ENCODE measurements at places on chromosomes 11 and 22.

DNA sequence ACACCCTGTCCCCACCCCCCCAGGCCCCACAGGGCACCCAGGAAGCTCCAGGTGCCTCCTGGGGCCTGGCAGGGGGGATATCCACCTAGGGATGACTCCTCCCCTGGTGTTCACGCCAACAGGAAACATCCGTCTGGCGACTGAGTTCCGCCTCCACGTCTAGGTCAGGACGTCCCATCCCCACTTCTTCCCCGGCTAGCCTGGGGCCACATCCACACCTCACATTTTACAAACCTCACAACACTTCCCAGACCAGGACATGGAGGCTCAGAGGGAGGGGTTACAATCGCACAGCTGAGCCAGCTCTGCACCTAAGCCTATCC lies 21.0 kb downstream of the MAFF start:
- DNase-seq: no peak

DNA sequence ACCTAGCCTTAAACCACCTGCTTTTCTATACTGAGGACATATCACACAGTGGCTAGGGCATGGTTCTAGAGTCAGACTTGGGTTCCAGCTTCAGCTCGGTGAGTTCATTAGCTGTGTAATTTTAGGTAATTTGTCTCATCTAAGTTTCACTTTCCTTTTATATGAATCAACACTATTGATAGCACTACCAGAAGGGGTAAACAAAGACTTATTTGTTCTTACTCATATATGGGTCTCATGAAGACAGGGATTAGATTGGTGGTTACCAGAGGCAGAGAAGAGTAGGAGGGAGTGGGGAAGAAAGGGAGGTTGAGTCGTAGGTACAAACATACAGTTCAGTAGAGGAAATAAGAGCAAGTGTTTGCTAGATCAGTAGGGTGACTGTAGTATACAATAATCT lies 924.7 kb downstream of the OPCML start:
- no peak for DNase-seq

- DNase-seq: no peak
These were observed 6.1 kb downstream of the CDC42EP1 start for GRCh38 chr22:37566329-37566837.

DNA sequence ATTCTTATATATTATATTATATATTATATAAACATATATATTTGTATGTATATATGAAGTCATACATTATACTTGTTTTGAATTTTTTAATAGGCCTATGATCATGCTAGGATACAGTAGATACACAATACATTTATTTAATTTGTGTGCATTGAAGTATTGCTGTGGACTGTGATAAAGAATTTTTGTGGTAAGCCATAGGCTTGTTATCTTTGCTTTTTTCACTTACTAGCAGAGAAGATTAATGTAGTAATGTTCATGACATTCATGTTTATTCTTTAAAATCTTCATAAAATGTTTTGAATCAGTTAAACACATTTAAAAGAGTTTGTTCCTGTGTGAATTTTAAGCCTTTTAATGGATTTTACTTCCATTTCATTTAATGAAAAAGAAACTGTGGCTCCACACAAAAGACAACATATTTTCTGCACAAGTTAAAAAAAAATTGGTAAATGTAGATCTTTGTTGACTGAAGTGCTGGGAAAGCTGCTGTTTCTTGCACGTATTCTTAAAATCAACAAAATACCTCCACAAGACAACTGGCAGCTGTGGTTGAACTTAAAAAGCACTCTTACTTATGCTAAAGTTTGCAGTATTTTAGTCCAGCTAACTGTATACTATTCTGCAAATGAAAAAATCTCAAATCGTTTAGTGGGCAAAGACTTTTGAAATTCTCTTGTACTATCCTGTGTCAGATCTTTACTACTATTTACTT lies 156.2 kb downstream of the TMEM135 start:
- no peak for DNase-seq

GRCh38 chr11:60396799-60397198 lies 540 bp downstream of the MS4A14 start:
- no peak for DNase-seq

DNA sequence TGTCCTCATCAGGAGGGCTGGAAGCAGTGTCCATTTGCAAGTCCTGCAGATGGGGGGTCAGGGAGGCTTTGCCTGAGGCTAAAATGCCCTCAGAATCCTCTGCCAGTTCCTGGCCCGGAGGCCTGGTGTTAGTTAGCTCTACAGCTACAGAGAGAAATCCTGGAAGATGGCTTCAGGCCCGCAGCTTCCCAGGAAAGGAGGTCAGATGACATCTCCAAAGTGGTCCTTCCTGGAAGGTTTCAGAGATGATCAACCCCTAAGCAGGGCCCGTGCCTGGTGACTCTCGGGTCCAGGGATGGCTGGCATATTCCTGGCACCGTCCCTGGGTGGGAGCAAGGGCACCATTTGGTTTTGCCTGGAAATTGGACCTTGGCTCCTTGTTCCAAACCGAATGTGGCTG lies 959.1 kb downstream of the BRD1 start:
- DNase-seq: no peak
